ENCODE measurements at places on chromosomes 4 and X.
A peak's percentile ranks its signal among the peaks of the same experiment; 100 is the strongest.

GRCh38 chrX:78383594-78383993 is 56.2 kb upstream of the CYSLTR1 start:
- DNase-seq = no peak

GRCh38 chr4:125994430-125994829 is 679.7 kb downstream of the FAT4 start:
- no peak for DNase-seq

DNA sequence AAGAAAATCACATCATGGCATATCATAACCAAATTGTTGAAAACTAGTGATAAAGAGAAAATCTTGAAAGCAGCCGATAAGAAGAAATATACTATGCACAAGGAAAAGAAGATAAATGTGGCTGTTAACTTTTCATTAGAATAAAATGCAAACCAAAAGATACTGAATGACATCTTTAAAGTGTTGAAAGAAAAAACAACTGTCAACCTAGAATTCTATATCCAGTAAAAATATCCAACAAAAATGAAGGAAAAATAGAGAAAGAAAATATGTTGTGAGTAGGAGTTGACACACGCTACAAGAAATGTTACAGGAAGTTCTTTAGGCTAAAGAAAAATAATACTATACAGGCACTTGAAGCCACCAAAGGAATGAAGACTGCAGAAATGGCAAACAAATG is 82.0 kb downstream of the FAM184B start:
- DNase-seq = no peak

DNA sequence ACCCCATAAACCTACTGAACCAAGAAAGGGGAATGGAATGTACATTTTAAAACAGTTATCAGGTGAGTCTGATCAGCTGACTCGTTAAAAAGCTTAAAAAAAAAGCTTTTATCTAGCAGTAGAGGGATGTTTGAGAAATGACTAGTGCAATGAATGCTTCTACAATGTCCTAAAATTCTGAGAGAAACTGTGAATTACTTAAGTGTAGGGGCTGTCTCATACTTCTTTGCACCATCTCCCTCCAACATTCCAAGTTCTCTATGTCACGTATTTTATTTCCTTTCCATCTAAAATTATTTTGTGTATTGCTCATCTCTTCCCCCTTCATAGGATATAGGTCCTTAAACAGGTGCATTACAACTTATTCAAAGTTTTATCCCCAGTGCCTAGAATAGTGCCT is 11.9 kb upstream of the AREG start:
- DNase-seq = no peak

DNA sequence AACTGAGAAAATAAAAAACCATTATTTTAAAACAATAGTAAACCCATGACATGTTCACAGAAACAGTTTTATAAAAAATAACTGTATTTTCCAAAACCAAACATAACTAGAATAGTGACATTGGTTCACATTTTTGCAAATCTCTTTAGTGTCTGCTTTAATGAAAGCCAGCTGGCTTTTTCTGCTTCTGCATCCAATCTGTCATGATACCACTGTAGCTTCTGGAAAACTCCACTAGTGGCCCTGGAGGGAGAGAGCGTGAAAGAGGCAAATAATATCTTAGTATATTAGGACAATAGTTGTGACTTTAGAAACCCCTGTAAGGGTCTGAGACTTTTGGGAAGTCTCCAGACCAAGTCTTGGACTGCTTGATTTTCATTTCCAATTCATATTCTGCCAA is 31.1 kb downstream of the FGFBP1 start:
- DNase-seq = no peak

GRCh38 chrX:40508560-40508959 is 72.2 kb upstream of the ATP6AP2 start:
- no peak for DNase-seq

DNA sequence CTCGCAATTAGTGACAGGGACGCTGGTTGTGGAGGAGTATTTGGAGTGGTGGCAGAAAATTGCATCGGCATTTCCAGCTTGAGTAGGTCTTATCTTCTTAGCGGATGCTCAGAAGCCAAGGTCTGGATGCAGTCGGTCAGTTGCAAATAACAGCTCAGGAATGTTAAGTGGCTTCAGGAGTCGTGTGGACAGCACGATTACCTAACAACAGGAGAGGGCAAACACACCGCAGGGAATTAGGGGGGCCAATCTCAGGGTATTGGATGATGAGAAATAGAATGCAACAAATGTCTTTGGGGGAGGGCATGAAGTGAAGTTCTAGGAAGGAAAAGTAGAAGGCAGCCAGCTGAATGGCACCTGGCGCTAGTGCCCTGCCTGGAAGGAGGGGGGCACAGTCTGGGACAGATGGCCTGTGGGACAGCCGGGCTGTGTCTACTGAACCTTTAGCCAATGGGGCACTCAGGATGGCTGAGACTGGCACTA is 11.8 kb downstream of the RASL11B start:
- DNase-seq = peak; percentile 66

DNA sequence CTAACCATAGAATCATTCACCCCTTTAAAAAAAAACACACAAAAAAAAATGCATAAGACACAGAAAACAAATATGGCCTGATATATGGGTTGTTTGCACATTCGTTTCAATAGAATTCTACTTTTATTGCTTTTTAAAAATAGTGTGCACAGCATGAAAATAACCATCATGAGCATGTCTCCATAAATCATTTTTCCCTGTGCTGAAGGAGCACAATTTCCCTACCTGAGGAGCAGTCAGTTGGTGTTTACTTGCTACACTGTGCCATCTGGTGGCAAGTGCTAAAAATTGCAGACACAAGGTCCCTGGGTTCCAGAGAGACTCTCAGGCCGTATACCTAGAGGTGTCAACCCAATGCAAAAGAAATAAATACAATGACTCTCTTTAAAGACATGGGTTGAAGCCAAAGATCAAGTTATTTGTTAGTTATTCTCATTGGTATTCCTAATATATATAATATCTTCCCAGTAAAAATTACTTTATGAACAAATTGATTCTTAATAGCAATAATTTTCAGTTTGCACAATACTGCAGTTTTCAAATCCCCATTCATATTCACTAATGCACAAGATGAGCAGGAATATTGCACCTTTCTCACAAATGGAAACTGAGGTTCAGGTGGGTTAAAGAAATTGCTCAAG is 551.4 kb downstream of the IQCM start:
- peak; percentile 32 for DNase-seq

DNA sequence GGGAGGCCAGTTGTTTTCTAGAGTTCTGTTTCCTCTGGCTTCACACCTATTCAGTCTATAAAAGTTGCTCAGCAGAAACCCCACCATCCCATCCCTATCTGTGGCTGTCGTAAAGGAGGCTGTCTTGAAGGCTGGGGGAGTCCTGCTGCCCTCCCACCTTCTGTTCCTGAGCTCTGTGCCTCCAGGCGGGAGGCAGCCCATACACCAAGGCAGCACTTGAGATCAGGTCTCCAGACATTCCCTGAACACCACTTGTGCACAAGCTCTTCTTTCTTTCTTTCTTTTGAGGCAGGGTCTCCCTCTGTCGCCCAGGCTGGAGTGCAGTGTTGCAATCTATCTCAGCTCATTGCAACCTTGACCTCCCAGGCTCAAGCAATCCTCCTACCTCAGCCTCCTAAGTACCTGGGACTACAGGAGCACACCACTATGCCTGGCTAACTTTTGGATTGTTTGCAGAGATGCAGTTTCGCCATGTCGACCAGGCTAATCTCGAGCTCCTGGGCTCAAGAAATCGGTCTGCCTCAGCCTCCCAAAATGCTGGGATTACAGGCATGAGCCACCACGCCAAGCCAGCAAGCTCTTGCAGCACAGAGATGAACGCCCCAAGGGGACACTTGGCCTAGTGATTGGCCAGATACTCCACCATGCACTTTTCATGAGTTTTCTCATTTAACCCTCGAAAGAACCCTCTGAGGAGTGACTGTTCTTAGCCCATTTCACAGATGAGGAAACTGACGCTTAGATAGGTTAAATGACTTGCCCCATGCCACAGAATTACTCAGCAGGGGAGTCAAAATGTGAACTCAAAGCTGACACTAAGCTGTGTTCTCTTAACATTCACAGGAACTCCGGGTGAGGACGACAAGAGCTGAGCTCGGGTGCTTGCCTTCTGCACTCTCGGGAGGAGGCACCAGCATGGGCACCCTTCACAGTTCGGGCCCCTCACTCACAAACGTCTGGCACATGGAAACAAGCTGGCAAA is 55.8 kb upstream of the ENPP6 start:
- no peak for DNase-seq

DNA sequence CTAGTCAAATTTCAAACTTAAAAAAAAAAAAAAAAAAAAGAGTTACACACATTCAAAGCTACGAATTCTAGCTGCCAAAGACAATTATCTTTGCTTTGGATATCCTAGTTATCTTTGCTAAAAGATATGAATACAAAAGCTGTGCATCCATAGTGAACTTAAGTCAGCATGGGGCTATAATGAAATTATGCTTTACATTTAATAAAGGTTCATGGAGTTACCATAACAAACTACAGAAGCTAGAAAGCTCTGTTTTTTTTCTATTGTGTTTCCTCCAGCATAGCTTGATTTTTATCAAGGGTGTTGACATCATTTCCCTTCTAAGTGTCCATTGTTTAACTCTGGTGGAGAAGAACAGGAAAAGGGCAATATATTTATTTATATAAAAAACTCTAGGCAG is 234.1 kb downstream of the ANKRD50 start:
- DNase-seq = no peak

- no peak for DNase-seq
Observed at GRCh38 chr4:113540859-113541258, 220.7 kb downstream of the CAMK2D start.

GRCh38 chrX:31713120-31713519 is 641.3 kb upstream of the FTHL17 start:
- DNase-seq = no peak

DNA sequence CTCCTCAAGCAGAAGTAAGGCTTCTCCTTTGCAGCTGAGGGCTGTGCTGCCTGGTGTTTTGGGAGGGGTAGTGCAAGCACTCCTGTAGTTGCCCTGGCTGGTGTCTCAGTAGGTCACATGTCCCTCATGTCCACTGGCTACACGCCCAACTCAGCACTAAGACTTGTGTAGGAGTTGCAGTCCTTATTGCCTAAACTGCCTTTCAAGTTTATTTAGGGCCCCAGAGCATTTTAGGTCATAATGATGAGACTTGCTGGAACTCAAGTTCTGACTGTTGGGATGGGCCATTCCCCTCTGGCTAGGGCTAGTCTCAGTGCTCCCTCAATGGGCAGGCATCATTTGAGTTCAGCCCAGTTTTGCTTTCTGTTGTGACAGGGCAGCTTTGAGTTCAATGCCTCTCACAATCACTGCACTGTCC is 44.1 kb downstream of the PPM1K start:
- DNase-seq = no peak

GRCh38 chr4:113040793-113041192 is 8.7 kb upstream of the ANK2 start:
- no peak for DNase-seq

GRCh38 chr4:7457201-7458065 is 22.7 kb upstream of the PSAPL1 start:
- no peak for DNase-seq
